Adrenal gland (tissue), 19 donors: ENCODE measurements at places on chromosomes 5 and 9. TPM values are rescaled to one million over a fixed set of nuclear protein-coding genes. Genes with fewer than 3 reads are reported as not detected.
A peak's percentile ranks its signal among the peaks of the same experiment; 100 is the strongest.

Gene HACD4
- total RNA-seq, result 13.7 TPM

- DNase-seq, result no peak
These were observed 25.6 kb downstream of the ANKRD55 start for GRCh38 chr5:56207537-56207936.

Gene KYAT1
- total RNA-seq, result 5.7 TPM

GRCh38 chr5:110823571-110823970 is 84.8 kb downstream of the SLC25A46 start:
- no peak for DNase-seq

DNA sequence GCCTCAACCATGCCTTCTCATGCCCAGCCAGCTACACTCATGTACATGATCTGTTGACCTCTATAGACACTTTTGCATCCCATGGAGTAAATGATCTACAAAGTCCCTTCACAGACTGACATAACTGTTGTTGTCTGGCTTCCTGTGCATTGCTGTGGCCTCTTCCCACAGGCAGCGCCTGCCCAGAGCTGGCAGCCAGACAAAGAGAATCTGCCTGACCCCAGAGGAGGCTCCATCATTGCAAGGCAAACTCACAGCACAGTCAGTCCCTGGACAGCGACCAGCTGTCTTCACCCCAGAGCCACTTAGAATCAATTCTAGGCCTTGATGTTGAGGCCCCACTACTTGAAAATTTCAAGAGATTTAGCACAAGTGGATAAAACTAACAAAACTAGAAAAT is 65.5 kb downstream of the INSYN2B start:
- DNase-seq, result no peak

DNA sequence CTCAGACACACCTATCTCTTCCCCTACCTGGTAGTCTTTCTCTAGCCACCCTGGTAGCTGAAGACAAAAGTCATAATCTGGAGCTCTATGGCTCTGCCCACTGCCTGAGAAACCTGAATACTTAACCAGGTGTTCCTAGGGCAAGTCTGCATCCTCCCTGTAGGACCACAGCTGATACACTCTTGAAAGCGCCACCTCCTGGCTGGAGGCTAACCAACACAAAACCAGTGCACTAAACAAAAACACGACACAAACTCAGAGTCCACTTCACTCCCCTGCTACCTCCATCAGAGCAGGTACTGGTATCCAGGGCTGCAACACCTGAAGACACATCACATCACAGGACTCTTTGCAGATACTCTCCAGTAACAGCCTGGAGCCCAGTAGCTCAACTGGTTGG is 84.6 kb upstream of the ANXA1 start:
- no peak for DNase-seq

Gene CRB2
- total RNA-seq, result 0.08 TPM

GRCh38 chr5:174305241-174305681 is 259.8 kb downstream of the NSG2 start:
- DNase-seq, result no peak

DNA sequence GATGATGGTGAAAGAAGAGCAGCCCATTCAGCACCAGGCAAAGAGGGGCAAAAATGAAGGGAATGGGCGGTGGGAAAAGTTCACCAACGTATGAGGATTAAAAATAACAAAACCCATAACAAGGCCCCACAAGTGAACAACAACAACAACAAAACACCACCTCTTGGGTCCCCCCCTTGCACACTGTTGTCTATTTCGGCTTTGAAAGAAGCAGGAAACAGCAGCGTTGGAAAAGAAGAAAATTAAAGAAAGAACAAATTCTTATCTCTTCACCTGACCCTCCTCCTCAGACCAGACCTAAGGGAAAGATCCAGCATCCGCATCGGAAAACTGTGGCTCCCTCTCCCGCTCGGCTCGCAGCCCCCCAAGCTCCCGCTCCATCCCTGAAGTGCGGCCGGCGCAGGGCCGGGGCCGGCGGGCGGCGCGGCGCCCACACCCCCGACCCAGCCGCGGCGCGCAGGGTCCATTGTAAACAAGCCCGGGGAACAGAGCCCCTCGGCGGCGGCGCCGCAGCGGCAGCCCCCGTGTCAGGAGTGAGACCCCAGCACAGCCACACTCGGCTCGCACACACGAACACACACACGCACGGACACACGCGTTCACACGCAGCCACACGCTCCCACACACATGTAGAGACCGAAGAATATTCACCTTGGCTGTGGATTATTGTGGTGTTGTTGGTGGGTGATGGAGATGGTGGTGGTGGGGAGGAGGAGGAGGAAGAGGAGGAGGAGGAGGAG is 535 bp downstream of the RFX3 start:
- DNase-seq, result peak; percentile 51

- no peak for DNase-seq
These were observed 26.1 kb upstream of the RNU6ATAC start for GRCh38 chr9:134190232-134191121.

DNA sequence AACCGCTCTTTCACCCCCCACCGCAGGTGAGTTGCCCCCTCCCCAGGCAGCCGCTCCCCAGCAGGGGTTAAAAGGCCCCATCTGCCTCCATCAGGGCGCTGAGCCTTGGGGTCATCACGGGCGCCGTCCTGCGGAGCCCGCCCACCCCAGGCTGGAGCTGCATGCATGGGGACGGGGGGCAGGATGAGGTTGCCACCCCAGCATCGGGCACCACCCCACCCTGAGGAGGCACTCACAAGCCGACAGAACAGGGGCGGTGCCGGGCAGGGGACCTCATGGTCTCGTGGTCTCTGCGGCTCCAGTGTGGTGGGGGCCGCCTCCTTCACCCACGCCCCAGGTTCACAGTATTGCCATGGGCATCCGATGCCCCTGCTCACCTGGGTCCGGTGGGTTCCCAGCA is 16.5 kb downstream of the PTGES start:
- no peak for DNase-seq

DNA sequence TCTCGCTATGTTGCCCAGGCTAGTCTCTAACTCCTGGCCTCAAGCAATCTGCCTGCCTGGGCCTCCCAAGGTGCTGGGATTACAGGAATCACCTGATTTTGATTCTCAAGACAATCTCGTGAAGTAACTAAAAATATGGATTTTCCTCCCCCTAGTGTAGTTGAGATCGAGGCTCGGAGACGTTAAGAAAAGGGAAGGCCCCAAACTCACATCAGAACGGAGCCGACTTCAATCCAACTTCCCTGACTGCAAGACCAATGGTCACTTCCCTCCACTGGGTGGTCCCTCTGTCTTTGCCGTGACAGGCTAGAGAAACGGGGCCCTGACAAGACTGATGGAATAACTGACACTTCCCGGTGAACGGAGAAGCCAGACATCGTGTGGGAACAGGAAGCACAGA is 28.3 kb downstream of the BARHL1 start:
- no peak for DNase-seq

GRCh38 chr5:134490255-134490924 is 35.1 kb upstream of the JADE2 start:
- no peak for DNase-seq

- no peak for DNase-seq
These were observed 14.5 kb downstream of the FCN2 start for GRCh38 chr9:134895097-134895496.

DNA sequence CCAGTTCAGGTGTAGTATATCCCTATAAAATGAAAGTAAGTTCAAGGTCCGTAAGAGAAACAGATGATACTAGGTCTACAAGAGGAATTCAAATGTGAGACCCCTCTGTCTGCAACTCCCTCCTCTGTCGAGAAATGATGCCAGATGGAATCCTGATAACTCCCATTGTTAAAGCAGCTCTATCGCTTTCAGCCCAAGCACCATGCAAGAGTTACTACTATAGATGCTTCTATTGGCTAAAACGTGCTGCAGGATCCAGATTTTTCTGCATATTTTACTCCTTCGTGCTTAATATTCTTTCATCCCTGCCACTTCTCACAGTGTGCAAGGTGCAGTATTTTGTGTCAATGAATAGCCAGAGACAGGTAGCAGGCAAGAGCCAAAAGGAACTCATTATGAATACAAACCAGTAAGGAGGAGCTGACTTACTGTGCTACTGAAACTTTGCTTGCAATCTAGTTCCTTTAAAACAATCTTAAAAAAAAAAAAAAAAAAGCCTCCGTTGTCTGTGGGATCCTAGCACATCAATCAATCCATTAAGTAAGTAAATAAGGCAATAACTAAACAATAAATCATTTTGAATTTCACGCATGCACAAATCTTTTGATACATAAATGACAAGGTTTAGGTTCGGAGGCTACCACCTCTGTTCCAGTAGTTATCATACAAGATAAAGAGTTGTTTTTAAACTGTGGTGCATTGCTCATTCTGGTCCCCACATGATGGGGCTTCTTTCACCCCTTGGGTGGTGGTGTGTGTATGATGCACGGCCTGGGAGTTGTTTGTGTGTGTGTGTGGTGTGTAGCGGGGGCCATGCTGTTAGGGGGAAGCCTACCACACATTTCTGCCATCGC is 151.1 kb upstream of the MPDZ start:
- no peak for DNase-seq
